GM12878 (cell line): ENCODE measurements at places on chromosomes 3 and 15.

DNA sequence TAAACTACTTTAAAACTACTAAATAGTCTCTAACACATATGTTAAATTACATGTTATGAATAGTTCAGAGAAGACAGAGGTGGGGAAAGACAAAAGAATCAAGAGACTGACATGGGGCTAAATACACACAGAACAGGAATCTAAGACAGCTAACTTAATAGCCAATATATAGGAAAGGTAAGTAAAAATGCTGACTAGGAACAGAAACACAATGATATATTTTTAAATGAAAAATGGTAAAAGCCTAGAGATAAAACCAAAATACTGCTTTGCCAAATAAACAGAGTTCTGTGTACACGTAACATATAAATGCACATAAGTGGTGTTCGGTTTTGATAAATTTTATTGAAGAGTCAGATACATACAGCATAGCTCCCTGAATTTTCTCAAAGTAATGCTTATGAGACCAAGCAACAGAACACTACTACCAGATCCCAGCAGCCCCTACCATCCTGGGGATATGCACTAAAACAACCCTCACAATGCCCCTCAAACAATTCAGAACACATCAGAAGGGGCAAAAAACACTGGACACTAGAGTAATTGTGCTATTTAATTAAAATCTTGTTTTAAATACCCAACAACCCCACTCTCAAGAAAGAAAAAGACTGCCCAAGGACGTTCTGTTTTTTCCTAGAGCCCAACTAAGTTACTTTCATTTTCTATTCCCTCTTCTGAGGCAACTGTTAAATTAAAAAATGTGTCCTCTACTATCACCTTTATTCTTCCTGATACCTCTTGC is 121.1 kb downstream of the ADAM10 start:
- DNase-seq = peak; percentile 9

DNA sequence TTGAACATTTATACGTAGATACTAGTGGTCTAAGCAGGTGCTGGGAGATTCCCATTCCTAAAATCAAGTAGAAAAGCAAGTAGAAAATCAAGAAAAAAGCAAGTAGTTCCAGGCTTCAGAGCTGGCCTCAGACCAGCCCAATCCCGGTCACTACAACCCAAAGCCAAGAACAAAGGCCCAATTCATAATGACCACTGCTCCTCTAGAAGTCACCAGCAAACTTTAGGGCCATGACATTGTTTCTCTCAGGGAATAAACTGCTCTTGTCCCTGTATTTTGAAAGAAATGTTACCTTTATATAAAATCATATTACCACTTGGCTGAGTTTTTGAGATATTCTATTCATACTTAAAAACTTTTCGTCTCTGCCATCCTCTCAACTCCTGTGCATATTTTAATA is 106.3 kb upstream of the IL12A start:
- no peak for DNase-seq

DNA sequence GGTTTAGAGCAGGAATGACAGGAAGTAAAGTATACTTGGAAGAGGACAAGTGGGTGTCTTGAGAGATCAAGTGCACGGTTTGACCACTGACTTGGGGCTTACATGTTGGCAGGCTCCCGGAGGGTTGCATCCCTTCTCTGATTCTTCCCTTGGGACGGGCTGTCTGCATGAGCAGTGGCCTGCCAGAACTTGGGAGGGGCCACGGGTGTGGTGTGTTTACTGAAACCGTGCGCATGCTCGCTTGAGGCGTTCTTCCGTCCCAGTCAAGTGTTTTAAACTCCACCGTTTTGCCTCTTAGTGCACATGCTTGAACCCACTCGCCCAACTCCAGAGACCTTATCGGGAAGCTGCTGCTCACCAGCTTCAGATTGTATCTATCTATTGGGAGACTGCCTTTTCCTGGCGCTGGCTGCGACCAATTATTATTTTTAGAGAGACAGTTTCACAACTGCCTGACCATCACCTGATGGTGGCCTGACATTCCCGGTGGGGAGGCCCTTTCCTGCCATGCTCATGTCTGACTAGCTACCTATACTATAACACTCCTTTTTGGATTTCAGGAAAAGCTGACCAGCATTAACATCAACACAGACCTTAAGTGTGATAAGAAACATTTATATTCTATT is 14.9 kb upstream of the C3orf22 start:
- DNase-seq = no peak

- no peak for DNase-seq
Measured at GRCh38 chr15:49989498-49989897, 129.5 kb downstream of the ATP8B4 start.

DNA sequence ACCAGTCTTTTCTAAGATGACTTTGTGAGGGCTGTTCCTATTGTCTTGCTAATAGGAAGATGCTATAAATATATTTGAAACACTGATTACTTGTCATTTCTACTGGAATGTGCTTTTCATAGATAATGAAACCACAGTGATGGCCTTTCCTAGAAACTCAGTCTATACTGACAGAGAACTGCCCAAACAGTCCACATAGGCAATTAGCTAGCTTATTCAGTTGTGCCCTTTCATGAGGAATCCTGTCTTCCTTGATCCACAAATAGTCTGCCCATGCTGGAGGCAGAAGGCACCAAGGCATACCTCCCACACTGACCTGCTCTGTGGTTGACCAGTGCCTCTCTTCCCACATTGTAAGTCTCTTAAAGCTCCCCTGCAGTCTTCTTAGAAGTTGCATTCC is 135.9 kb downstream of the CMSS1 start:
- DNase-seq = no peak

DNA sequence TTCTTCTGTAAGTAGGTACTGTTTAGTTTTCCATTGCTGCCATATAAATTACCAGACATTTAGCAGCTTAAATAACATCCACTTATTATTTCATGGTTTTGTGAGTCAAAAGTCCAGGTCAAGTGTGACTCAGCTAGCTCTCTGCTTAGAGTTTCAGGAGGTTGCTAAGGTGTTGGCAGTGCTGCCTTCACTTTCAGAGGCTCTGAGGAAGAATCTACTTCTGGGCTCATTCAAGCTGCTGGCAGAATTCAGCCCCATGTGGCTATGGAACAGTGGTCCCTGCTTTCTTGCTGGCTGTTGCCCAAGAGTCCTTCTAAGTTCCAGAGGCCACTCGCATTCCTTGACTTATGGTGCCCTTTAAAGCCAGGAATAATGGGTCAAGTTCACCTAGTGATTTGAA is 4.5 kb downstream of the CFAP44 start:
- DNase-seq = no peak

DNA sequence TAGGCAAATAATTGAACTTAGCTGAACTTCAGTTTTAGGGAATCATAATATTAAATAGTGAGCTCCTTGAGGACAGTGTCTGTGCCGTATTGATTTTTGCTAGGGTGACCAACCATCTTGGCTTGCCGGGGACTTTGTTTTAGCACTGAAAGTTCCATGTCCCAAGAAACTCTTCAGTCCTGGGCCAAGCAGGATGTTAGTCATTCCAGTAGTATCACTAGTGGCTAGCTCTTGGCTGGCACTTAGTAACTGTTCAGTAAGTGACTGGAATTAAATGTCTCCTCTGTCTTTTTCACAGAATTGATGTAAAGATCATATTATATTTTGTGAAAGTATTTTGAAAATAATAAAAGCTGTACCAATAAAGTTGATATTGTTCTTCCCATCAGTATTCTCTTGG is 42.3 kb downstream of the RSRC1 start:
- no peak for DNase-seq

DNA sequence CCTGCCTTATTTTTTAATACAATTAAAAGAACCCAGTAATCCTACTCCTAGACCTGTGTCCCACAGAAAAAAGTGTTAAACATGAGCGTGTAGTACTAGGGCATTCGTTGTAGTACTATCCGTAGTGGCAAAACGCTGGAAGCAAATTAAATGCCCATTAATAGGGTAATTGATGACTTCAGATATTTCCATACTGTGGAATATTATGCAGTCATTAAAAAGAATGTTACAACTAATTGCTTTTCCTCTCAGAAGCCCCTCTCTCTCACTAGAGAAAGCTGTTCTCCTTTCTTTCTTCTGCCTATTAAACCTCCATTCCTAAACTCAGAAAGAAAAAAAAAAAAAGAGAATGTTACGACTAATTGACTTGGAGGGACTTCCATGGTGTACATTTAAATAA is 2.7 kb downstream of the BBS4 start:
- no peak for DNase-seq

DNA sequence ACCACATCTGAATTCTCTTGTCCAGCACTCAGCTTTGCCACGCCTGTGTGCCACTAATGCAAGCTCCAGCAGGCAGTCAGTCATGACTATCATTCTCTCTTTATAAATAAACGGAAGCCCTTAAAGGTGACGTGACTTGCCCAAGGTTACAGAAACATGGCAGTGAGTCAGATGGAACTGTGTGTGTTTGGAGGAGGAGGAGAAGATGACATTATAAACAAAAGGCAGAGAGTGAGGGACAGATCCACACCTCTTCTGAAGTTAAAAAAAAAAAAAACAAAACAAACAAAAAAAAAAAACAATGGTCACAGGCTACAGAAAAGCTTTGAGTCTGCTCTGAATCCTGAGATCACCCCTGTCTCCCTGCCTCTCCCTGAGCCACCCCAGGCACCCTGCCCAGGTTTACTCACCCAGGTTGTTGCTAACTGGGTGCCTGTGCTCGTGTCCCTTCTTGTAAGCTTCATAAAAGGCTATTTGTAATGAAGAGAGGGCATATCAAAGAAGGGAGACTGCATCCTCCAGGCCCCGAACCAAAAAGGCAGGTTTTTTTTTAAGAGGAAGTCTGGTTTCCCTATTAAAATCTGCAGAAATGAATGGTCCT is 119.7 kb upstream of the PHLDB2 start:
- no peak for DNase-seq

- no peak for DNase-seq
Measured at GRCh38 chr3:97264180-97264579, 449.8 kb downstream of the EPHA6 start.

DNA sequence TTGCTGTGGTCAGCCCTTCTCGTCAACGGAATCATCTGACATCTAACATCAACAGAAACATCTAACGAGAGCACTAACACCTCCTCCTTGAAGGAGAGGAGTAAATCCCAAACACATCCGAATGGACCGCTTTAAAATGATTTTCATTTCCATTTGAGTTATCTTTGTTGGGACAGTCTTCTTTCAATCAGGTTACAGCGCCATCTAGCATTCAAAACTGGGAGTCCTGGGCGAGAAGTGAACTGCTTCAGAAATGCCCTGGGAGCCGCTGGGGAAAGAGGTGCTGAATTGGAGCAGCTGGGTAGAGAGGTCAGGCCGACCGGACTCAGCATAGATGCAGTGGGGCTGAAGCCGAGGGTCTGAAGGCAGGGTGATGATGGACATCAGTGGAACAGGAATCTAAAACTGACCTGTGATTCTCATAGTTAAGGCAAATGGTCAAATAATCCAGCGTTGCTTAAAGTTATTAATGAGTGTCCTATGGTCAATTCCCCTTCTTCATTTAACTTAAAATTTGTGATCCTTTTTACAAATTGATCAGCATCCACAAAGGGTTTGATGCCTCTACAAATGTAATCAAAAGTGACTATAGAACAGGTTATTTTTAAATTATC is 170.0 kb upstream of the NDN start:
- DNase-seq = no peak

DNA sequence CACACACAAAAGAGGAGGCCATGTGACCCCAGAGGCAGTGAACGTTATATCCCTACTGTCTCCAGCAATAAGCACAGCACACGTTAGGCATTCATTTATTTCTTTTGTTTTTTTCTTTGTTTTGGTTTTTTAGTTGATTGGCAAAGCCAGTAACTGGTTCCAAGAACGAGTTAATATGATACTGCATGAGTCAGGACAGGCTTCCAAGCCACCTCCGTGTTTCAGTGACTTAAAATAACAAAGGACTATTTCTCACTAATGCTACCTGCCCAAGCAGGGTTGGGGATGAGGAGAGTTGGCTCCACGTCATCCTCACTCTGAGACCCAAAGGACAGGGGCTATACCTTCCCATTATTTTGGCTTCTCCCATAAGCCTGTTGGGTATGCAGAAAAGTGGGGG is 130.5 kb downstream of the ST8SIA2 start:
- no peak for DNase-seq

DNA sequence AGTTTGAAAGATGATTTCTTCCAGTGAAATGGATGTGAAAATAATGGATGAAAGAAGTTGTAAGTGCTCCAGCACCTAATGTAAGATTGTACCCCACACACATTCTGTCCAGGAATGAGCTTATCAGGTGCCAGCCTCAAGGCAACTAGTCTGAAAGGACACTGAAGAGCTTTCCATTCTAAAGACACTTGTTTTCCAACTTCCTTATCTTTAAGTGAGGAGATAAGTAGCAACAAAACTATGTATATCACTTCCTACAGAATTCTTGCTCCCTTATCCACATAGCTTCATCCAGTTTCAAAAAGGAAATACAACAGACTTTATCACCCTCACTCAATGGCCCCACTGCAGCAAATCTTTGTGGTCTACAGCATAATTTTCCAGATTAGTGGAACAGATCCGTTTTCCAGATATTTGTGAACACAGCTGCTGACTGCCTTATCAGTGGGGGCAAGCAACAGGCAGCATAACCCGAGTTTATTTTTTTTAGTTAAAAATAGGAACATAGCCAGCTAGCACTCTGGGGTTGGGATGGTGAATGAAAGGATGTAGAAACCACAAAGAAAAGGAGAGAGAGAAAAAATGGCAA is 60.6 kb downstream of the CD200R1L start:
- DNase-seq = no peak

DNA sequence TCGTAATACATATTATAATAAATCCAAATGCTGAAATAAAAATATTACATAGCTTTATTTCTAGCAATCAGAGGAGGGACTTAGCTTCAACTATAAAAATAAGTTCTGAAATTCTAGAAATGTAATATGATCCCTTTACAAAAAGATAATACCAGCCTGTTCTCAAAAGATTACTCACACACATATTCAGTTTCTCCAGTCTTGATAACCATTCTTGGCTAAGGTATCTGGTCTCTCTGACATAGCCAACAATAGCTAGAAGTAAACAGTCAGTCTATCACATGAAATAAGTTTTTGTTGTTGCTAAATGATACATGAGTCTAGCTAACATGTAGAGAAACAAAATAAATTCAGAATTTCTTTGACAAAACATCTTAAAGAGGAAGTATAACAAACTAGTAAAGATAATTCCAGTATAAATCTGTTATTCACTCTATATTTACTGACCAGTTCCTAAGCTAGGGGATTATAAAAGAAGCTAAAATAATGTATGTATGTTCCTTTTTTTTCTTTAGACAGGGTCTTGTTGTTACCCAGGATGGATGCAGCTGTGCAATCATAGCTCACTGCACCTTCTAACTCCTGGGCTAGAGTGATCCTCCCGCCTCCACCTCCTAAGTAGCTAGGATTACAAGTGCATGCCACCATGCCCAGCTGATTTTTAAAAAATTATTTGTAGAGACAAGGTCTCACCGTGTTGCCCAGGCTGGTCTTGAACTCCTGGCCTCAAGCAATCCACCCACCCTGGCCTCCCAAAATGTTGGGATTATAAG is 170.6 kb downstream of the TBL1XR1 start:
- no peak for DNase-seq

DNA sequence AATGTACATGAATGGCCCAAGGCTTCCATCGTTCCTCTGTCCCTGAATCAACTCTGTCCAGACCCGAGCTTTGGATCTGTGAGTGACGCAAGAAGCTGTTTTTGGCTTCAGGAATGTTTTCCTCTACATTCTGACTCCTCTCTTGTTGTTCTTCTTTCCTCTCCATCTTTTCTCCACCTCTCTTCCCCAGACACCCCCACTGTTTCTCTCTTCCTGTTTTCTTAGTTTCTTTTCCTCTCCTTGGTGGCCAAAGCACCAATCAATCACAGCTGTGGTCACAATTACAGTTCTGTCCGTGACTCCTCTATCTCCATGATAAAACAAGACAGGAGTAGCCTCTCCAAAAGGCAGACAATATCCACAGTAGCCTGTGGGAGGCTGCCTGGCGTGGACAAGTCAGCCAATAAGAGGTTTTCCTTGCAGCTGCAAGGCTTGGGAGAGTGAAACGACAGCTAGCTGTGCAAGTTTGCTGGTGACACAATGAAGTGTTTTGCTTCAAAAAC is 4.9 kb upstream of the TMEM212 start:
- no peak for DNase-seq
